ENCODE measurements at places on chromosomes 2 and 18. TPM values are rescaled to one million over a fixed set of nuclear protein-coding genes. Genes with fewer than 3 reads are reported as not detected.

GRCh38 chr2:133841900-133842299, 273.6 kb upstream of the NCKAP5 start:
- DNase-seq: no peak

DNA sequence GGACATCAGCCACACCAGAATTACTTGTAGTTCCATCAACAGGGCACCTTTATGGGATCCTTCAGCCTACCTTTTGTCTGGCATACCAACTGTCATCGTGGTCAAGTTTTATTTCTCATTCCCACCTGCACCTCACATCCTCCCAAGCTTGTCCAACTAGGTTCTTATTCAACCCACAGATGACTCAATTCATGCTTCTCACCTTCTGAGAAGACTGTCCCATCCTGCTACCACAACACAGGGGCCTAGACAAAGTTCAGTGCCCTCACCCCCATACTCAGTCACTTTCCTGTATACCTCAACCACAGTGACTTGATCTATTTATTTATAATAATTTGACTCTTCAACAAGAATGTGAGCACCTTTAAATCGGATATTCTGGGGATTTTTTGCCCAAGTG, 114.4 kb upstream of the ACVR1C start:
- DNase-seq: peak; percentile 50

GRCh38 chr2:81324046-81324445, 1019.5 kb upstream of the LRRTM1 start:
- DNase-seq: no peak

GRCh38 chr18:2515908-2516625, 55.2 kb downstream of the METTL4 start:
- DNase-seq: peak; percentile 33

- no peak for DNase-seq
Observed at GRCh38 chr2:85789271-85789670, 35.5 kb downstream of the ATOH8 start.

DNA sequence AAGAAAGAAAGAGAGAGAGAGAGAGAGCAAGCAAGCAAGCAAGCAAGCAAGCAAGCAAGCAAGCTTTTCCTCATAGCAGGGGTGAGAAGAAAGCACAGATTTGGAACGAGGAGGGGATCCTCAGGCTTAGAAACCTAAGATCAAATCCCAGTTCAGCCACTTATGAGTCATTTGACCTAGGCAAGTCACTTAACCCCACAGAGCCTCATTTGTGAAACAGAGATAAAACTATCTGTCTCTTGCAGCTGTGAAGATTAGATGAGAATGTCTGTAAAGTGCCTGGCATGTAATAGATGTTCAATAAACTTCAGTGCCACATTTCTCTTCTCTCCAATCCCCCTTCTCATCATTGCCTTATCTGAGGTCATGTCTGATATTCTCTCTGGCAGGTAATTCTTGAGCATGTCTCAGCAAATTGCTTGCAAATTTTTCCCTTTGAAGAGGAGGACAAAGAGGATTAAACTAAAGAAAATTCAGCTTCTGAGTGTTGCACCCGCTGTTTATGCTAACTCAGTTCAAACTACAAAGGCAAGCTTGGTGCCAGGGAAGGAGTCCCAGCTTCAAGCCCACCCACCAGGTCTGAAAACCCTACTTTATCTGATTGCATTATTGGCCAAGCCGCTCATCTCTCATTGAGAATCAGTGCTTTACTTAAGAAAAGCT, 20.3 kb downstream of the ALK start:
- DNase-seq: no peak

- DNase-seq: no peak
Observed at GRCh38 chr18:36777566-36777965, 51.2 kb downstream of the TPGS2 start.

- DNase-seq: no peak
Observed at GRCh38 chr2:111679202-111679601, 204.8 kb downstream of the ANAPC1 start.

GRCh38 chr2:176885001-176885643, 327.5 kb upstream of the HNRNPA3 start:
- DNase-seq: no peak

DNA sequence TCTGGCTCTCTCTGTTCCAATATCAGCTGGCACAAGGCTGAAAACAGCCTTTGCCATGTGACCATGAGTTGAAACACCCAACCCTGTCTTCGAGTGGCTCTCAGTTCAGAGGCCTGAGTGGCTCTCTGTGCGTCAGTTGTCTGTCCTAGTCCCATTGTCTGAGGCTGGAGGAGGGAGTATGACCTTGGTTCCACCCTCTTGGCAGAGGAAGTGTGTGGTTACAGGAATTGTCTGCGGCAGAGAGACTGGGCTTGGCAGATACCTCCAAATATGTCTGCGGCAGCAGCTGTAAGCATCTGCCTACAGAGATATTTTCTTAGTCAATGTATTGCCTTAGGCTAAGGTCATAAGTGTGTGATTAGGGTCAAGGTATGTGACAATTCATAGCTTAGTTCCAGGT, 32.6 kb downstream of the CNGA3 start:
- no peak for DNase-seq

DNA sequence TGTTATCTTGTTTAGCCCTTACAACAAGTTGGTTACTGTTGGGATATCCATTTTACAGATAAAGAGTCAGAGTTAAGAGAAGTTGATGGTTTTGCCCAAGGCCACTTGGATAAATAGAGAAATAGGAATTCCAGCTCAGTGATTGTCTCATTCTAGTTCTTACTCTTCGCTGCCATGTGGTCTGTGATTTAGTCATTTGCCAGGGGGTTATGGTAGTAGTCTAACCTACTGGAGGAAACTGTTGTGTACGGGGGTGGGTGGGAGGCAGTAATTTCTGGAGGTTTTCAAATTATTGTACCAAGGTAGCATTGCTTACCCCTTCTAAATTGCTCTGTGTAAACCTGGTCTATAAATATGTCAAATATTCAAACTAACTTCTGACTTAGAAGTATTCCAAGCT, 110.4 kb downstream of the MAP2 start:
- DNase-seq: no peak

Gene CMPK2
- 84.0 TPM for total RNA-seq

Gene PRADC1
- 19.0 TPM for total RNA-seq

Gene CRYGA
- total RNA-seq: not detected
